H54 (cell line): ENCODE measurements at places on chromosomes 16 and 17.

DNA sequence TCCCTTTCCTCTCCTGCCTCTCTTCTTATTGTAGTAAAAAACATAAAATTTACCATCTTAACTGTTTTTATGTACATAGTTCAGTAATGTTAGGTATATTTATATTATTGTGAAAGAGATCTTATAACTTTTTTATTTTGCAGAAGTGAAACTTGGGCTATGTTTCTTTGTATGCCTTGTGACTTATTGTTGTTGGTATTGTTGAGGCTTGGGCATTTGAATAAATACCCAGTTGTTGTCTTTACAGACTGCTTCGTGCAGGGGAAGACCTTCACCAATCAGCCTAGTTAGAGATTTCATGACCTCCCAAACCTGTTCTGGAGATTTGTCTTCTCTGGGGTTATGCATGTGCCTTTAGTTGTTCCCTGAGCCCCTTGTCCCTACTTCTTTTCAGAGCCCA, 31.9 kb downstream of the REXO5 start:
- no peak for DNase-seq

- peak; percentile 39 for DNase-seq
These were observed 56.9 kb downstream of the CYB5D2 start for GRCh38 chr17:4199818-4200402.

DNA sequence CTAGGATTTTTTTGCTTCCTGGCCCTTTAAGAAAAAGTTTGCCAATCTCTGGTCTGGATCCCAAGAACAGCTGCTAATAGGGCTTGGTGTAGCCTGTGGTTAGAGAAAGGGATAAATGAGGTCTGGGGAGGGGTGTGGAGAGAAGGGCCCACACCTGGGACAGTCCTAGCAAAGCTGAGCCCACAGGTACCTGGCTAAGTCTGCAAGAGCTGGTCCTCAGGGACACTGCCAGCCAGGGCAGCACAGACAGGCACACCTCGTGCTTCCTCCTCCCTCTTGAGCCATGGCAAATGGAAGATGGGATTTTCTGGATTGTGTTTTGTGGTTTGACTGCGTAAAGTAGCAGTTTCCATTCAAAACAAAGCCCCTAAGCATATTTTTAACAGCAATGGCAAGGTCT, 217.5 kb downstream of the SOX9 start:
- DNase-seq: no peak

- DNase-seq: no peak
These were observed 1152.0 kb upstream of the CDH8 start for GRCh38 chr16:63188086-63188771.

DNA sequence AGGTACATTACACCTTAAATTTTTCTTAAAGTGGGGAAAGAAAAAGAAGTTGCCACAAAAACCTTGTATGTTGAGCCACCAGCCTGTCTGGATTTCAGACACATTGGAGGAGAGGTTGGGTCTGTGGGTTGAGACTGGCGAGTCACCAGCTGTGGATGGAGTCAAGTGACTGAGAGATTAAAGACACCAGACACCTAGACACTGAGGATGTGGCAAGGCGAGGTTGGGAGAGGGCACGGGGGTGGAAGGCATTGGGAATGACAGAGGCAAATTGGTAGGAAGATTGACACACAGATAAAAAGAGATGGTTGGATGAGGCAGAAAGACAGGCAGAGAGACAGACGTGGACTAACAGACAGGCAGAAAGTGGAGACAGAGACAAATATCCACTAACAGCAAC, 49.6 kb downstream of the KCNJ12 start:
- DNase-seq: no peak
